ENCODE measurements at places on chromosomes 4 and X.

DNA sequence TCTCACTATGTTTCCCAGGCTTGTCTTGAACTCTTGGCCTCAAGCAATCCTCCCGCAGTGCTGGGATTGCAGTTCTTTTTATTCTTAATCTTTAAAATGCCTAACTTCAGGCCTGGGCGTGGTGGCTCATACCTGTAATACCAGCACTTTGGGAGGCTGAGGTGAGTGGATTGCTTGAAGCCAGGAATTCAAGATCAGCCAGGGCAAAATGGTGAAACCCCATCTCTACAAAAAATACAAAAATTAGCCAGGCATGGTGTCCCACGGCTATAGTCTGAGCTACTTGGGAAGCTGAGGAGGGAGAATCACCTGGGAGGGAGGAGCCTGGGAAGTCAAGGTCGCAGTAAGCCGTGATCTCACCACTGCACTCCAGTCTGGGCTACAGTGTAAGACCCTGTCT is 45.9 kb downstream of the PLS3 start:
- no peak for DNase-seq

DNA sequence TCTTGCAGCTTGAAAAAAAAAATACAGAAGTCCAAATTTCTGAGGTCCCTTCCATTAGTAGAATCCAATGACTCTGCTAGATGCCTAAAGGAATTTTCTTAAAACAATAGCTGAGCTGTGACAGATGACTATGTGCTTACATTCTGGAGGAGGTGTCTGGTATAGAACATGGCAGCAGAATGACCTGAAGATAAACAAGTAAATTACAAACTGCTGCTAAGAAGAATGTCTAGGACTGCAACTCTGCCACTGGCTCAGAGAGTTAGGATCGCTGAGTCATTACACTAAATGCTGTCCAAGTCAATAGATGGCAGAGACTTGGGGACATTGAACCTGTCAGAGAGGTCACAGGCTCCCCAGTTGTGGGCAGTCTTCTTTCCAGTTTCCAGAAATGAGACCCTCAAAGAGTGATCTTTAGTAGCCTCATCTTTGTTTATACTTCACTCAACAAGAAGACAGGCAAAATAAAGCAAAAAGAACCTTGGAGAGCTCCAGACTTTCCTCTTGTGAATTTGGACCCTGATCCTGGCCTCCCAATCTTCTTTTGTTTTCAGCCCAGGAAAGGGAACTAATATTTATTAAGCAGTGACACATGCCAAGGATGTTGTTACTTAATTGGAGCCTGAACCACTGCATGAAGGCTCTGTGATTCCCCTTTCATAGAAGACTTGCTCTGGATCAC is 56.4 kb upstream of the SCML1 start:
- DNase-seq: peak; percentile 18

GRCh38 chrX:50586407-50586806 is 115.8 kb upstream of the DGKK start:
- no peak for DNase-seq

GRCh38 chrX:63258144-63258543 is 93.0 kb downstream of the SPIN4 start:
- no peak for DNase-seq

GRCh38 chr4:152304220-152304619 is 231.7 kb downstream of the FBXW7 start:
- no peak for DNase-seq

- no peak for DNase-seq
Observed at GRCh38 chrX:153549807-153550206, 32.4 kb downstream of the ATP2B3 start.

- no peak for DNase-seq
Observed at GRCh38 chr4:108007984-108008383, 18.3 kb downstream of the HADH start.

GRCh38 chrX:47620303-47620685 is 637 bp upstream of the SYN1 start:
- no peak for DNase-seq

DNA sequence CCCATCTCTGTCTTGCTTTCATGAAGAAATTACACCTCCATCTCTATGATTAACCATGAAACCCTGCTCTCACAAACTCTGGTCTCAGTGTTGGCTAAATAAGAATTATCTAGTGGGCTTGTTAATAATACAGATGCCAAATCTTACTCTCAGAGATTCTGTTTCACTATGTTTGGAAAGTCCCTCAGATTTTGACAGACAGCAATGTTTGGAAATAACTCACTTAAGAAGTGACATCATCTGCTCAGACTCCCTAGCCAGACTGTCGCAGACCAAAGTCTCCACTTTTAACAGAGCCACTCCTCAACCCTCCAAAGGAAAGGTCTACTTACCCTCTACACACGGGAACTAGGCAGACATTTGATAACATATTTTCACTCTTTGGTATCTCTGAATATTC is 328.5 kb upstream of the FGF16 start:
- no peak for DNase-seq

- DNase-seq: no peak
Observed at GRCh38 chrX:11792461-11793421, 34.7 kb downstream of the MSL3 start.

GRCh38 chr4:52983563-52984303 is 121.6 kb downstream of the RASL11B start:
- peak; percentile 71 for DNase-seq

DNA sequence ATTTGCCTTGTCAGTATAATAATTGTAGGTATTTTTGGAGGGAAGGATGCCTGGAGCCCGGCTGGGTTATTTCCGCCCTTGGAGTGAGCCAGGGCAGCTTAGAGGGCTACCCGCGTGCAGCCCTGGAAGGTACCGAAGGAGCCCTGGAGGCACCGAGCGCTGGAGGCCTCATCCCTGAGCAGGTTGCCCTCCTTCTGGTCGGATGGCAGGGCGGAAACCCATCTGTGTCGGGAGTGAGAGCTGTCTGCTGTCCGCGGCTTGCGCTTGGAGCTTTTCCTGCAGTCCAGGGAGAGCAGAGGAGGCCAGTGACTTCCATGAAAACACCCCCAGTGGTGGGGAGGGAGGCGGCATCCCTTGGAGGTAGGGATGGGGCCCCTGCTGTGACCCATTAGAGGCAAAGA is 122.1 kb downstream of the TBL1X start:
- DNase-seq: no peak

GRCh38 chr4:11470438-11471045 is 41.8 kb upstream of the HS3ST1 start:
- DNase-seq: no peak

GRCh38 chr4:156328882-156329281 is 375.2 kb upstream of the CTSO start:
- DNase-seq: no peak

DNA sequence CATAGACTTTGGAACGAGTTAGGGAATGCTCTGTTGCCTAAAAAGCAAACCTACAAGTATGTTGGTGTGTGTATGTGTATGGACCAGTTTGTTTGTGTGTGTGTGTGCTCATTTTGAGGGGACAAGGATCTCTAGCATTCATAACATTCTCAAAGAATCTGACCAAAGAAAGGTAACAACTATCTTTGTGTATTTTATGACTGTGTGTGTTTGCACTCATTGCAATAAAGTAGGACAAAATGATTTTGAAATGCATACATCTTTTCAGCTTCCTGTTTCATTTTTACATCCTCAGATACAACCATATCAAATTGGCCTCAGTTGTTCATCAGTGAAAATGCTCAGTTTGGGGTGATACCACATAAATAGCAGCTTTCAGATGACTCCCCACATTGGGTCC is 8.3 kb upstream of the XK start:
- DNase-seq: no peak

GRCh38 chr4:91427171-91427570 is 876.6 kb upstream of the GRID2 start:
- no peak for DNase-seq

DNA sequence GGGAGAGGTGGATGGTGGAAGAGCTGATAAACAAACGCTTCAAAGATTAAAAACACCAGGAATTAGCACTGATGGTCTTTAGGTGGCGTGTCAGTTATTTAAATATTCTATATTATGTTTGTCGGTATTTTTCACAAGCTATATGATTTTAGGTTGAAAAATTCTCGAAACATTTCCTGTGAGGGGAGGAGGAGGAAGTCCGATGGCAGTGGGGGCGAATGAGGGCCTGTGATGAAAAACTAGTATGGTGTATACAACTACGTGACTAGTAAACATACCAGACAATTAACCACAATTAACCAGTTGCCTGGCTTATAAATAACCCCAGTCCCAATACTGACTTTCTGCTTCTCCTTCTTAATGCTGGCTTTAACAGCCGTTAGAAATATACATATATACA is 595 bp upstream of the NAP1L2 start:
- no peak for DNase-seq

DNA sequence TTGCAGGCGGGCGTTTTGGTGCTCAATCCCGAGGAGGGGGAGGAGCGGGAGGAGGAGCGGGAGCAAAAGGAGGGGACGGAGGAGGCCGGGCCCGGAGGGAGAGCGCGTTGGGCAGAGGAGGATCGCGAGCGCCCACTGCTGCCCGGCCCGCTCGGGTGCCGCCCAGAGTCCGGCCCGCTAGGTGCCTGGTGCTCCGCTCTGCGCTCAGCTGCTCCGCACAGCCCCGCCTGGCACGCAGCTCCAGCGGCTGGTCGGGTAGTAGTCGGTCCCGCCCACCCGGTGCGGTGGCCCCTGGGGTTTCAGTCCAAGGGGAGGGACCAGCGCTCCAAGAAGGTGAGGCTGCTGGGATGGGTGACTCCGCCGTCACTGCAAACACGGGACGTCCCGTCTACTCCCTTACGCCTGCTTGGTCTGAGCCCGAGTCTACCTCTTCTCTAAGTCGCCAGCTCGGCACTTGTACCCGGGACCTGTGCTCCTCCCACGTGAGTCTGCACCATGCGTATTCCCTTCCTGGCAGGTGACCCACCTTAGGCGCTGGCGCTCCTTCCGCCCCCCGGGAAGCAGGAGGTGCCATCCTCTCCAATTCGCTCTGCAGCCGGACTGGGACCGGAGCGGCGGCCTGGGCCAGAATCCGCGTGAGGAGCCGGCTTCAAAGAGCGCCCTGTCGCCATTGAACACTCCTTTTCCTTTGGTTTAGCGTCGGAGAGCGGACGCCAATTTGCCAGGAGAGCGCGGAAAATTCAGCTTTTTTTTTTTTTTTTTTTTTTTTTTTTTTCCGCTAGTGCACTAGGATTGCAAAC is 405 bp upstream of the HS3ST1 start:
- peak; percentile 94 for DNase-seq

DNA sequence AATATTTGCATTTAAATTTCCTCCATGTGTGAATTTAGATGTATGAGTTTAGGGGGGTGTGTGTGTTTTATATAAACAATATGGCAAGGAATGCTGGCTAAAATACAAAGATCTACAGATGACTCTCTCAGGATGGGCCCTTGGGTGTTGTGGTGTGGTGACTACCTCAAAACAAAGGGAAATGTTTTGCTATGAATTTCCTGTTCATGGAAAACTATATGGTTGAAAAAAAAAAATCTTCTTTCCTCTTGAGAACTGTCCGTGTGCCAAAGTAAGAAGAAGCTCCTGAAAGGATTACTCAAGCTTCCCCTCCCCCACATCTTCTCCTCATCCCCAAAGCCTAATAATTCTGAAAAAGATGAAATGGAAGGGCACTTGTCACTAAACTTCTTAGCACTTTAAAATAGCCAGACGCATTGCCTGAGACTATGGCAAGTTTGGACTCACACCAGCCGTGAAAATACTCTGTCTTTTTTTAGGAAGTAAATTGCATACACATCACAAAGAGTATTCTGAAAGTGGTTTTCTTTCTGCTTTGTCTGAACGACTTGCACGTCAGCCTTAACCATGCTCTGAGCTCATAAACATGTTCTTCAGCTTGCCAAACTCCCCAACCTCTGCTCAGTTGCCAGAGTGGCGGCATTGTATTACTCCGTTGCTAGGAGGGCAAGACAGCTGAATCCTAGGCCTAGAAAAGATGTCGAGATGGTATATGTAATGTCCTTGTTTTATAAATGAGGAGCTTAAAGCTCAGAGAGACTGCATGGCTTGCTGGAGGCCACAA is 250.4 kb upstream of the JADE1 start:
- DNase-seq: peak; percentile 17

DNA sequence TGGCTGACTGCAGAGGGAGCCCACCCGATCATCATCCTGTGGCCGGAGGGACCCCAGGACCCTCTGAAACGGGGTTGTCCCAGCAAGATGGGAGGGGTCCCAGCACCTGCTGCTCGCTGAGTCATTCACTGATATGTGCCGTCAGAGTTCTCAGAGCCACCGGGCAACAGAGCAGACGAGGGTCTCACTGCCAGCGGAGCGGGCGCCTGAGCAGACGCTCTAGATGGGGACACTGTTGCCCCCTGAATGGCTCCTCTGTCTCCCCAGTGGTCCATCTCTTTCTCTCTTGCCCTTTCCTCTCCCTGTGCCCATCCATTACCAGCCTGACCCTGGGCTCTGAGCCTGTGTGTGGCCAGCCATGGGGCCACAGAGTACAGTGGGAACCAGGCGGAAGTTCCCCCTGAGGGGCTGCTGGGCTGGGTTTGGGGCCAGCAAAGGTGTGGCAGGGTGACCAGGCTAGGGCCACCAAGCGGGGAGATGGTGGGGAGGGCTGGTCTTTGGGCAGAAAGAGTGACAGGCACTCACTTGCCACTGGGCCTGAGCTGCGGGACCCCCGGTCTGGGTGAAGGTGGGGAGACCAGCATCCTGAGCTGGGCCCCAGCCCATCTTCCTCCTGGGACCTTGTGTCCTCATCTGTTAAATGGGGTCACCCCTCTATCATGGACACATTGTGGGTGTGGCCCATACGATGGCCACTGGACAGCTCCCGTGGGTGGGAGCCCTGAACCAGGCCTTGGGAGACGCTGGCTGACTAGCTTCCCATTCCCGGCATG is 90.9 kb downstream of the HMX1 start:
- no peak for DNase-seq

- peak; percentile 29 for DNase-seq
Observed at GRCh38 chrX:135477576-135477975, 42.9 kb upstream of the INTS6L start.

DNA sequence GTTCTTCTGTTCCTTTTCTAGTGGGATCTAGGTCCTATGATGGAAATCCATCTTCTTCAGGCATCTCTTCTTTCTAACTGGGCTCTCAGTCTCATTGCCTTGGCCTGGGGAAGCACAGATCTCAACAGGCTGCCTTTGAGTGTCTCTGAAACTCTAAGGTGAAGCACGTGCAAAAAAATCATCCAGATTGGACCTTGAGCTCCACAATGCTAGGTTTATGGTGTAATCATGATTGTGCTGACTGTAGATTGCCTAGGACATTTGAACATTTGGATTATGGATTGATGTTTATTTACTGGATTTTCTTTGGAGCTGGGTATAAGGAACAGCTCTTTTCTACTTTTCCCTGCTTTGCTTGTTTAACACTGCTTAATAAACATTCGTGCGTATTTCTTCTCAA is 191.5 kb upstream of the NR3C2 start:
- DNase-seq: no peak

All from suppressor macrophage treated with lipopolysaccharide for 1 hour (primary cell).